Activated CD8-positive, alpha-beta memory T cell treated with anti-CD3 and anti-CD28 coated beads, Interleukin-2, amount 50 U/mL, for 48 hours (primary cell): ENCODE measurements at places on chromosomes 2 and 18.

DNA sequence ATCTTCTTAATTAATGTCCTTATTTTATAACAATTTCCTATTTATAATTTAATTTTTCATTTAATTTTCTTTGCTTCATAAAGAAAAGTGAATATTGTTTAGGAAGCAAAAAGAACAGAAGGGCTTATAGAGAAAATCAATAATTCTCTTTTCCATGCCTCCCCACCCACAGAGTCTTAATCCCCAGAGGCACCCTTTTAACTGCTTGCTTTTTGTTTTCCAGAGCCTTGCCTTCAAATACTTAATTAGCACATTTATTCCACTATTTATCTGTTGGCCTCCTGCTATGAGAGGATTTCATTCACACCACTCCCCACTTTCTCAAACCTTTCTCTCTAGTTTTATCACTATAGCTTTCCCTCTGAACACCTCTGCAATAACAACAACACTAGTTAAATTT is 373.6 kb downstream of the MBD2 start:
- DNase-seq, result no peak

DNA sequence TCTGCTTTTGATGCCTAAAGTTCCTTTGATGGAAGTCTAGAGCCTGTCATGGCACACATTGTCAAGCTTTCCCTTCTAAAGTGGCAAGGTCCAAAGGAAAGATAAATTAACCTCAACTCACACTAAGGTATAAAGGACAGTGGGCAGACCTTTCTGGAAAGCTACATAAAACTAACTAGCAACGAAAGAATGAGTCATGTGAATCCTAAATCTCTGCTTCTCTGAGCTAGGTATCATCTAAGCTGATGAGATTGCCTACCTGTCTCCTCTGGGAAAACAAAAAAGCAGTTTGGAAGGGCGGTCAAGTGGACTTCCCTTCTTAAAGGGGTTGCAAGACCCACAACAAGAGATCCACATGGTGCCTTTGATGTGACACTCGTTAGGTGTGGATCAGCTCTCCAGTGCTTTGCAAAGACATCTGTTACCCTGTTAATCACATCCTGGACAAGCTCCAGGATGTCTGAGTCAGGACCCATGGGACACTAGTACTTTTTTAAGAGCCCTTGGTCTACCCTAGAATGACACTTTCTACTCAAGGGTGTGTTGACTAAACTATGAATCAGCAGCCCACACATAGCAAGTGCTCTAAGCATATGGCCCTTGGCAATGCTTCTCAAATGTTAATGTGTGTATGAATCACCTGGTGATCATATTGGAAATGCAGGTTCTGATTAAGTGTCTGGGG is 173.5 kb downstream of the ALK start:
- no peak for DNase-seq

GRCh38 chr2:218993345-218994315 is at the start of gene CRYBA2:
Gene CRYBA2 (minus strand): TSS chr2:218993422. CDS start chr2:218993176, 246 bp downstream.
- no peak for DNase-seq

GRCh38 chr2:71816815-71817214 is 330.8 kb downstream of the CYP26B1 start:
- no peak for DNase-seq

GRCh38 chr2:233049194-233049761 is 10.9 kb upstream of the INPP5D start:
- no peak for DNase-seq

- no peak for DNase-seq
These were observed 351.7 kb downstream of the HRH4 start for GRCh38 chr18:24811950-24812681.

- DNase-seq, result no peak
These were observed 457.6 kb downstream of the CMPK2 start for GRCh38 chr2:6408057-6408456.

- no peak for DNase-seq
These were observed 74.0 kb downstream of the SUMO1 start for GRCh38 chr2:202164411-202164810.

DNA sequence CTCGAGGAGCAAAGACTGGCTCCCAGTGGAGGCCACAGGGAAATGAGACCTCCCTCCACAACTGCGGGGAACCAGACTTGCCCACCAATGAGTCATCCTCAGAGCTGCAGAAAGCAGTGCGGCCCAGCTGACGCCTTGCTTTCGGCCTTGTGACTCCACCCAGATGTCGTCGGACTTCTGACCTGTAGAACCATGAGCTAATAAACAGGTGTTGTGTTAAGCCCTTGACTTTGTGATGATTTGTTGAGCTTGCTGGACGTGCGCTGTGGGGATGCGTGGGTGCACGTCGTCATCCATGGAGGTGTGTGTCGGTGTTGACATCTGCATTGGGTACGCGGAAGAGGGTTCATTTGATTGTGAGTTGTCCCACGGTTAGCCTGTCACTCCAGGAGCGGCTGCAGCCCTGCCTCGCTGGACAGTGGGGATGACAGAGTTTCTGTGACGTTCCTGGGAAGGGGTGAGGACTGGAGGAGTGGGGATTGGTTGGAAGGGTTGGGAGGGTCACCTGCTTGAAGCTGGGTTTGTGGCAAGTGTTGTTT is 154.1 kb downstream of the SH3BP4 start:
- DNase-seq, result no peak

GRCh38 chr18:366466-367061 is 98.7 kb upstream of the THOC1 start:
- DNase-seq, result no peak

GRCh38 chr2:97747285-97747684 is 33.9 kb downstream of the ZAP70 start:
- DNase-seq, result no peak

GRCh38 chr2:18398833-18399232 is 161.6 kb downstream of the RDH14 start:
- DNase-seq, result no peak

GRCh38 chr18:9283791-9284190 is 50.8 kb upstream of the TWSG1 start:
- no peak for DNase-seq

GRCh38 chr2:201985728-201986462 is 47.8 kb upstream of the FZD7 start:
- no peak for DNase-seq

- DNase-seq, result no peak
These were observed 105.0 kb downstream of the NEDD4L start for GRCh38 chr18:58148954-58149471.

- no peak for DNase-seq
These were observed 14.3 kb upstream of the MAP3K2 start for GRCh38 chr2:127401757-127402695.

- DNase-seq, result peak; percentile 40
These were observed 123.8 kb upstream of the ID2 start for GRCh38 chr2:8558096-8558495.

DNA sequence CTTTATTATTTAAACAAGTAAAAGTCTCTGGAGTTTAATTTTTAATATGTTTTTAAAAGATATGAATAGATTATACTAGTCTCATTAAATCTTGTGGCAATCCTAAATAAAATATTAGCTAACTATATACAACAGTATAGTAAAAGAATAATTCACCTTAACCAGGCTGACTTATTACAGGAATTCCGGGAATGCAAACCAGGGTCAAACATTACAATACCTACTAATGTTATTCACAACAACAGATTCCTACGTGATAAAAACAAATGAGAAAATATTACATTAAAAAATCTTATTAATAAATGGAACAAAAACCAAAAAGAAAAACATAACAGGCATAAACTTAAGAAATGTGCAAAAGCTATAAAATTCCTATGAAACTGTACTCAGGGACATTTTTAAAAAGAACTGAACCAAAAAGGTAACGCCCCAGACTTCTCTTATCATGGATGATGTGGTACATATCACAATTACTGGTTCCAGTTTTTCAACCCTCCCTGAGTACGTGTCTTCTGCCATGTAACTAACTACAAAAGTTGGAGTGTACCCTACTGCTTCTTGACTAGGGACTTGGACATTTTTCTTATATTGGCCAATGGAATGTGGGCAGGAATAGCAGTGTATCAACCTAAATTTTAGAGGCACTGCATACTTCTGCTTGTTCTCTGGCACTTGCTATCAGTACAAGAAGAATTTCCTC is 20.2 kb downstream of the TTC21B start:
- DNase-seq, result no peak

- DNase-seq, result no peak
These were observed 491.0 kb downstream of the CDH2 start for GRCh38 chr18:27685807-27686412.

- no peak for DNase-seq
These were observed 28.4 kb upstream of the PXDN start for GRCh38 chr2:1772471-1773267.

- peak; percentile 32 for DNase-seq
These were observed 13.8 kb upstream of the YWHAQ start for GRCh38 chr2:9644603-9645002.

DNA sequence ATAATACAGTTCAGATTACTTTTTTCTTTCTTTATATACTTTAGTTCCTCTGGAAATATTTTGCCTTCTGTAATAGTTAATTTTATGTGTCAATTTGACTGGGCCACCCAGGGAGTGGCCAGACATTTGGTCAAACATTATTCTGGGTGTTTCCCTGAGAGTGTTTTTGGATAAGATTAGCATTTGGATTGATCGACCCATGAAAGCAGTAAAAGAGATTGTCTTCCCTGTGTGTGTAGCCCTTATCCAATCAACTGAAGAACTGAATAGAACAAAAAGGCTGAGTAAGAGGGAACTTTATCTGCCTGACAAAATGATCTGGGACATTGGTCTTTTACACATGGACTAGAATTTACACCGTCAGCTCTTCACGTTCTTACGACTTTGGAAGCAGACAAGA is 1190.1 kb upstream of the FAM98A start:
- DNase-seq, result no peak

- no peak for DNase-seq
These were observed 23.4 kb downstream of the NEMP2 start for GRCh38 chr2:190511104-190511503.

GRCh38 chr18:53796040-53796729 is 428.3 kb downstream of the MBD2 start:
- no peak for DNase-seq

DNA sequence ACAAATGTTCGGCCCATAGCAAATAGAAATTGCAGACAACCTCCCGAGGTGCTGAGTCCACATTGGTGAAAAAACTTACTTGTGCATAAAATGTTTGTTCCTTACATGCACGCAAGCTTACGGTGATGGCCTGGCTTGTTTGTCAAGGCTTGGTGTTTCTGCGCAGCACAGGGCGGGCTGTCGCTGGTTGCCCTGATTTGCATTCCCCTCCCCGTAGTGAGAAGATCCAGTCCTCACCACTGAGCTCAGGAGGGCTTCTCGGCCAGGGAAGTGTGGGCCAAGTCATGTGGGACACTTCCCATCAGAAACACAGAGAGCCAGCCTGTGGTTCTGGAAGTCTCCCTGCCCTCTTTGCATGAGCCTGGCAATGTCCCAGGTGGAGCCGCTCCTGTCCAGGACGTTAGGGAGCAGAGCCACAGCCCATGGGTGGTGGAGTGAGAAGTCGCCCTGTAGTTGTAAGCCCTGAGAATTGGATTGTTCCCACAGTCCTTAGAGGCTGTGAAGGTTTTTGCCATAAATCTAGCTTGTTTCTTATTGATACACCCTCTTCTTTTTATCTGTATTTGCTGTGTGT is 152.7 kb downstream of the TWIST2 start:
- no peak for DNase-seq

DNA sequence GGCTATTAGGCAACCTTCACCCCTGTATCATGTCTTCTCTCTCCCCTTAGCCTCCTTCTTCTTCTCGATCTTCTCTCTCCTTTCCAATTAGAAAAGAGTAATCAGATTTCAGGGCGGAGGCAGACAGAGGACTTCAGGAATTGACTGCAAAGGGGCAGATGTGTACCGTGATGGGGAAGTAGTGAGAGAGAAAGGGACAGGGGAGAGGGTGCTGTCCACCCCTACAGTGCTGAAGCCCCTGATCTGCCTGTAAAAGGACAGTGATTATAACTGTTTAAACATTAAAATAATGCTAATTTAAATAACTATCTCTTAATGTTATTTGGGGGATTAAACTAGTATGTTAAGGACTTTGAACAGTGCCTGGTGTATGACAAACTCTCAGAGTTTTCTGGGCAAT is 178.5 kb downstream of the ACTR3 start:
- no peak for DNase-seq

DNA sequence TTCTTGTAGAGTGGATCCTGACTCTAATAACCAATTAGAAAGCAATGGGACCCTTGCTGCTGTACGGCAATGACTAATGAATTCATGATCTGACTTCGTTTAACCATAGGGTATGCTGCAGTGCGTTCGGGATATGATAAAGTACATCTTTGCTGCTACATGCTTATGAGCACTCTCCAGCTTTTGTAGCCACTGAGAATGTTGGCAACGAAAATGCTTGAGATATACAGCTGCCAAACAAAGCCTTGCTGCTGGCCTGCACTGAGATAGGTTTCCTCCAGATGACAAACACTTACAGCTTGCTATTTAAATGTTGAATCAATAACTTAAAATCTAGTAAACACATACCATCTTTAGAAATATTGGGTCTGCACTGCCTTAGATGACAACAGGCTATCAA is 372.4 kb upstream of the SLC8A1 start:
- DNase-seq, result no peak

GRCh38 chr2:84482603-84483002 is 23.5 kb upstream of the SUCLG1 start:
- no peak for DNase-seq

GRCh38 chr2:85875350-85876050 is 13.3 kb downstream of the ST3GAL5 start:
- no peak for DNase-seq

- no peak for DNase-seq
These were observed 86.3 kb upstream of the TGFA start for GRCh38 chr2:70639841-70640436.

DNA sequence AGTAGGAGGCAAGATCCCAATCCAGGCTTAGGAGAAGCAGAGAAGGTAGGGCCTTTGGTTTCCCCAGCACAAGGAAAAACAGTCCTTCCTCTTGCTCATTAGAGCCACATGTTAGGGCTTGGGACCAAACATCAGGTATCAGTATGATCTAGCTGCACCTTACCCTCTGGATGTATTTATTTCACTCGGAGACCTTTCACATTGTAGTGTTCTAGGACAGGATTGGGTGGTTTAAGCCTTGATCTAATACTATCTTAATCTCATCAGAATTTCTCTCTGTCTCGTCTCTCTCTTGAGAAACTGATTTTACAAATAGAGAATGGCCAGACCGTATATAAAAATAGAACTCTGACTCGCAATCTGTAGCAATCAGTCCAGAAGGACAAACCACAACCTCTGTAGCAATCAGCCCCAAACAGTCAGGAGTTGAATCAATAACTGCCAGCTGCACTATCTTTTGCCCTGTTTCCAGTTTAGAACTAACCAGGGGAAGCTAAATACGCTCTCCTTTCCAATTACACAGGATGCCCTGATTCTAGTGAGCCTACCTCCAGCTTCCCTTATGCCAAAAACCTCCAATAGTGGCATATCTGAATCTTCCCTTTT is 207.1 kb downstream of the TDRD15 start:
- no peak for DNase-seq

DNA sequence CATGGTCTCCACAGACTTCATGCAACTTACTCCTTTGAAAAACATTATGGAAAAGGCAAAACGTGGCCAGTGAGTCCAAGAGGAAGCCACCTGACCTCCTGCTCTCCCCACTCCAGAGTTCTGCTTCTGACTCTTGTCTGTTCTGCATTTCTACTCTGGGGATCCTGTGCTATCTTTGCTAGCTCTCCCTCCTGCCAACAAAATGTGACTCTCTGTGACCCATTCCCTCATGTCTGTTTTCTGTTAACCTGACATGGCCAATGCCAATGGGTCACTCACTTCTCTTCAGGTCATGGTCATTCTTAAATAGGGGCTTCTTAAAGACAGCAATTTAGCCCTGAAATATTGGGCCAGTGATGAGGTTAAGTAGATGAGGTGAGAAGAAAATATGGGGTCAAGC is 210.3 kb downstream of the CDH20 start:
- DNase-seq, result no peak
